DND-41 (cell line): ENCODE measurements at places on chromosomes 4 and X.

DNA sequence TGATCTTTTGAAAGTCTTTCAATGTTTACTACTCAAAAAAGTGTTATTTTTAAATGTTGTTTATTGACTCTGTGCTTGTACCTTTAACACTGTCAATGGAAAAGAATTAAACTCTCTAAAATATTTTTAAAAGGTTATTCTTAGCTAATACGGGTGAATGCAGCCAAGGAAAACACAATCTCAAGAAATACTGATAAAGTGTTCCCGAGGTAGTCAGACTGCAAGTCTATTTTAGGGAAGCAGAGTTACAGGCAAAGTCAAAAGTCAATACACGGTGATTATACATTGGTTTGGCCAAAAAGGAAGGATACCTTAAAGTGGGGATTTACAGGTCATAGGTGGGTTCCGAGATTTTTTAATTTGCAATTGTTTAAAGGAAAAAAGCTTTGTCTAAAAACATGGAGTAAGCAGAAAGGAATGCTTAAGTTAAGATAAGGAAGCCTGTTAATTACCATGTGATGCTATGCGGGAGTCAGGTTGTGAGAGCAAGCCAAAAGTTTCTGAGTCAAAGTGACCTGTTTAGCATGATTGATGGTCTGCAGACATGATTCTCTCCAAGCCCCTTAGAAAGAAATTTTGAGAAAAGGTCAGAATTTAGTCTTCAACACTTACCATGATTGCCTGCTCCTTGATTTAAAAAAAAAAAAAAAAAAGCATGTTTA is 288.4 kb downstream of the KLHL4 start:
- no peak for DNase-seq

- no peak for DNase-seq
Observed at GRCh38 chr4:150725957-150726523, 144.1 kb downstream of the MAB21L2 start.

DNA sequence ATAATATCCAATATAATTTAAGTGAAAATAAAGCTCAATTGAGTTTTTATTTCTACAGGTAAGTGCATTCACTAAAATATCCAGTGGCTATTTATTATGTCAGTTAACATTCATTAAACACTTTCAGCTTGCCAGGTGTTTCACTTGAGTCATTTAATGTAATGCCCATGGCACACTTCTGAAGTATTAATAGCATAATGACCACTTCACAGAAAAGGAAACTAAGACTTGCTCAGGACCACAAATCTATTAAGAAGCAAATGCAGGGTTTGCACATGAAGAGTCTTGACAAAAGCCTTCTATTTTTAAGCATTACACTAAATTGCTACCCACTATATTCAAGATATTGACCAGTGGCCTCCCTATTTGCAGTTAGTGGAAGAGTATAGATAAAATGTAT is 612.7 kb downstream of the KCTD8 start:
- DNase-seq, result no peak

- DNase-seq, result no peak
Observed at GRCh38 chrX:39158801-39159657, 357.8 kb downstream of the MID1IP1 start.

- DNase-seq, result no peak
Observed at GRCh38 chr4:20643631-20644030, 56.6 kb upstream of the PACRGL start.

DNA sequence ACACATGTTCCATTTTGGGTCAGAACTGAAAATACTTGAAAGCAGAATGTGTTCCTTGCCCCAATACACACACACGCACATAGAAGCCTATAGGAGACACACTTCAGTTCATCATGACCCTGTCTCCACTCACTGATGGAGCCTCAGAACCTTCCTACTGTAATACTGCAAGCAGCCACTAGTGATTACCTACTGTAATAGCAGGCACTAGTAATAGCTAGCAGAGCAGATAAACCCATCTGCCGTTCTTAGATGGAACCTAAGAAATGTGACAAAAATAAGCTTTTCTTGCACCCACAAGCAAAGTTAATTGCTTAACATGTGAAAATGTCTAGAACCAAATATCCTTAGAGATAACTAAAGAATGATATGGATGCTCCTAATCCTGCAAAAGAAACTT is 13.6 kb downstream of the AMTN start:
- no peak for DNase-seq

- no peak for DNase-seq
Observed at GRCh38 chr4:180951312-180951711, 1291.9 kb upstream of the TENM3 start.

DNA sequence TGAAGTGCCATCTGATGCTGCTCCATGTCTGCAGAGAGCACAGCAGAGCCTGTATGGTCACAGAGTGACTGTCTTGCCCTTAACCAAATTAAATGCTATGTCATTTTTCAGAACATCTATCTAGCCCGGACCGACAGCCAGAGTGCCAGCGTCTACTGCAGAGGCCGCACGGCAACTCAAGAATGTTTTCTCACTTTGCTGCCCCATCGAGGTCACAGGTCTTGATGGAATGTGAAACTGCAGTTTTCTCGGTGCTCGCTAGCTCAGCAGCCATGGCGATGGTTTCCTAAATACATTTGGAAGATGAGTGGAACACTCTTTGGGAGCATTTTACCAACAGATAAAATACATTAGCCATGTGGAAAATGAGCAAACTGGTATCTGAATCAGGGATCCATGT is 125.7 kb downstream of the ENPP6 start:
- no peak for DNase-seq

GRCh38 chr4:53676402-53676871 is 85.2 kb upstream of the LNX1 start:
- DNase-seq, result no peak

DNA sequence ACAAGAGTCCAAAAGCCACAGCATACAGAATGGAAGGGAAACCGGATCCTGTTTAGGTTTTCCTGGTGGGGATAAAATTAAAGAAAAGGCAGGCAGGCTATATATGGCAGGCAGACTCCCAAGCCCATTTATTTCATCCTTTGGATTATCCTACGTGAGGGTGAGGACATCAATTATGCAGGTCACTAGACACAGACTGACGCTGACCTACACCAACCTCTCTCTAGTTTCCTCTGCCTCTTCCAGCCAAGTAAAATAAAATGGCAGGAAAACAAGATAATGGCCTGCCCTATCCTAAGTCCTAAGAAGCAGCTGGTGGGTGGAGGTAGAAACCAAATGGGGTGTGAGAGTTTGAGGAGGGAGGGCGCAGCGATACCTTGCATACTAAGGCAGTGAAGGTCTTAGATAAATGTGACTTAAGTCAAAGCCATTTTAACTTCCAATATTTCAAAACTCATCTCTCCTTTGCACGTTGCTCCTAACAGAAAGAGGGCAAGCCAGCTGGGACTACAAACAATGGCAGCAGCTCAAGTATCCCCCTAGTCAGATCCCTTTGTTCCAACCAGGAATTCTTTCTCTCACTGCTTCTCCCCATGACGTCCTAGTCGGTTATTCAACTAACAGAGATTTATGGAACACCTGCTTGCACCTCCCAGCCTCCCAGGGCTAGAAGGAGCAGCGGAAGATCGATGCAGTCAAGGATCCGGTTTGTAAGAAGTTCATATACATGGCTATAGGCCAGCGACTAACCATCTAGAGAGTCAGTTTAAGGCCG is 72.8 kb downstream of the IRF2 start:
- DNase-seq, result no peak
